Occipital lobe (tissue), 3 donors: ENCODE measurements at places on chromosomes 2 and 18.

GRCh38 chr2:101972621-101973434 lies 18.9 kb upstream of the IL1R2 start:
- no peak for DNase-seq

DNA sequence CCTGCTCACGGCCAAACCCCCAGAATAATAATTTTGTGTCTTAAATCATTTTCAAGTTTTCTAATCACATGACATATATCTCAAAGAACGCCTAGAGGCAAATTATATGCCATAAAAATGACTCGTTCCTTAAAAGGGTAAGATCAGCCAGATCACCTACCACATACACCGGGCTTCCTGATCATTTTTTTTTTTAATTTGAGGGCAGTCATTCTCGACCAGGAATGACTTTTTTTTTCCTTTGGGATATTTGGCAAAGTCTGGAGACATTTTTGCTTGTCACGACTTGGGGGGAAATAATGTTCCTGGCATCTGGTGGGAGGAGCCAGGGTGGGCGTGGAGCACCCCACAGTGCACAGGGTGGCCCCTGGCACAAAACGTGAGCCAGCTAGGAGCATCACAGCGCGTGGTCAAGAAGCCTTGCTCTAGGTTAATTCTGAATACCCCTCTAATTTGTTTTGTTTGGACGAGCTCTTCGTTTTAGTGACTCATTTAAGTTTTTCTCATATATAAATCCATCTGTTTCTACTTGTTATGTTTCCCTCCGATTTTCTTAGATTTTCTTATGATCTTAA lies 94.9 kb downstream of the TWIST2 start:
- DNase-seq: no peak

DNA sequence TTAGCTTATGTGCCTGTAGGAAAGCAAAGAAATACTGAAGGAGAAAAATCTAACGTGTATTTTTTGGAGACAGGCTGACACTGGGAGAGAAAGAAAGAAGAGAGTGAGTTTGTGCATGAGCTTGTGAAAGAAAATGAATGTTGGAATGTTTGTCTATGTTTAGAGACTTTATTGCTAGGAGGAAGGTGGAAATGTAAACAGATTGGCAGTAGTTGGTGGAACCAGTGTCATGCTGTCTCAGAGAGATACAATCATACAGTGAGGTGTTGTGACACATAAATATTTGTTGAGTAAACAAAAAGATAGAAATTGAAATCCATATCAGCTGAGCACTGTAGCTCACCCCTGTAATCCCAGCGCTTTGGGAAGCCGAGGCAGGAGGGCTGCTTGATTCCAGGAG lies 222.2 kb upstream of the MEIS1 start:
- DNase-seq: no peak

- no peak for DNase-seq
These were observed 39.6 kb downstream of the PSMG2 start for GRCh38 chr18:12742453-12742852.

DNA sequence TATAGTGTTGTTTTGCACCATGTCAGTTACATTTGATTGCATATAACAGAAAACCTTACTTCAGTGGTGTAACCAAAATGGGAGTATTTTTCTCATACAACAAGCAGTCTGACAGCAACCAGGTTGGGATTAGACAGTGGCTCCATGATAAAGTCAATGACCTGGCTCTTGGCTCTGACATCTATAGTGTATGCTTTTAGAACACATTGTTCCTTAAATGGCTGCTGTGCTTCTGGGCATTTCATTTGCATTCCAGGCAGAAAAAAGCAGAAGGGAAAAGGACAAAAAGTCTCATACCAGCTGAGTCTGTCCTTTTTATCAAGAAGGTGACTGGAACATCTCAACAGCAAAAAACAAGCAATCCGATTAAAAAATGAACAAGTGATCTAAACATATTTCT lies 10.2 kb downstream of the MERTK start:
- DNase-seq: no peak
